ENCODE measurements at places on chromosomes 12 and 14.

DNA sequence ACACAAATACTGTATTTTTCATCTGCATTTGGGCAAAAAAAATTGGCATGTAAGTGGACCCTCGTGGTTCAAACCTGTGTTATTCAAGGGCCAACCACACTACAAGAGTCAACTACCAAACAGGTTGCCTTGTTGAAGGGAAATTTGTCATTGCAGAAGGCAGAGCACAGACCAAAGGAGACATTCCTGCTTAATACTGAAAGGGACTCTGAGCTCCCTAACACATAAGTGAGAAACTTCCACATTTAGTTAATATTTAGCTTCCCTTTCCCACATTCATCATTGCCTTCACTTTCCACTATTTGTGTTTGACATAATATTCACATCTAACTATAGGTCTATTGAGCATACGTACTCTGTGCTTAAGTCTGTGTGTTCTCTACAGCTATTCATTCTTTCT lies 266.9 kb downstream of the KCNH5 start:
- no peak for DNase-seq

DNA sequence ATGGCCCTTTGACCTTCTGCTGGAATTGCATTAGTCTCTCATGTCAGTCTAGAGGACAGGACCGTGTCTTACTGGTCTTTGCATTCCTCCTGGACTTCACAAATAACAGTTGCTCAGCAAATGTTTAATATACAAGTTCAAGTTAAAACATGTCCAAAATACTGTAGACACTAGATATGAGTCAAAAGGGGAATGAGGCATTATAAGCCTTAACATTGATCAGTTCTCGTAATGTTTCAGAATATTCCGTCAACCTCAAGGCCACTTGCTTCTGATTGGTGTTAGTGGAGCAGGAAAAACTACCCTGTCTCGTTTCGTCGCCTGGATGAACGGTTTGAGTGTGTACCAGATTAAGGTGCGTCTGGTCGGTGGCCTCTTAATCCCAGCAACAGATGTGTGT lies 59.9 kb downstream of the HSP90AA1 start:
- no peak for DNase-seq

DNA sequence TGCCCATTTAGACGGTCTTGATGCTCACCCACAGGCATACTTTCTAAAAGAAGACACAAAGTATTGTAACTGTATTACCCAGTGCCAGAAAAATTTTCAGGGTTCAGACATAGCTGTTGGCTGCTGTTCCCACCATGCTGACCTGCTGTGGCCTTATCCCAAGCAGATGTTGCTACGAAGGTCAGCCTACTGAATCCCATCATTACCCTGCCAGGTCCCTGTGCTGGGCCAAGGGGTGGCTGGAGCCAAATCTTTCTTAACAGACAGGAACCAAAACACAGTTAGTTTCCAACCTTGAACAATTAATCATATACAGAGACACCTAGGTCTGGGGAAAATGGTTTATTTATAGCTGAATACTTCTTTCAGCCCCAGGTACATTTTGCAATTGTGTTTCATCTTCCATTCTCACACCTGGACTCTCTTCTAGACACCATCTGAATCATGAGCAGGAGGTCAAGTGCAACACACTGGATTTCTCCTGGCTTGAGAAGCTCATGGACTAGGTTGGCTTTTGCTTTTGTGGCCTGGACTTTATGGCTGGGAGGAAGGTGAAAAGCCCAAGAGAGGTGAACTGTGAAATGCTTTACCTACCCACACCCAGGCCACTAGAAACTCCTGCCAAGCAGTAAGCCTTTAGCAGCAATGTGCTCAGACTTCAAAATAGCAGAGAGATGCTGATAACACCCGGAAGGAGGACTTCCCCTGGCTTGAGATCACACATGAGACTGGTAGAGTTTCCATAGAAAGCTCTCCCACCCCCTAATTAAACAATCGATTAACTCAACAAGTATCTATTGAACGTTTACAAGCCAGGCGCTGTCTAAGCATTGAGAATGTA lies 150.1 kb downstream of the SUDS3 start:
- peak; percentile 69 for DNase-seq

DNA sequence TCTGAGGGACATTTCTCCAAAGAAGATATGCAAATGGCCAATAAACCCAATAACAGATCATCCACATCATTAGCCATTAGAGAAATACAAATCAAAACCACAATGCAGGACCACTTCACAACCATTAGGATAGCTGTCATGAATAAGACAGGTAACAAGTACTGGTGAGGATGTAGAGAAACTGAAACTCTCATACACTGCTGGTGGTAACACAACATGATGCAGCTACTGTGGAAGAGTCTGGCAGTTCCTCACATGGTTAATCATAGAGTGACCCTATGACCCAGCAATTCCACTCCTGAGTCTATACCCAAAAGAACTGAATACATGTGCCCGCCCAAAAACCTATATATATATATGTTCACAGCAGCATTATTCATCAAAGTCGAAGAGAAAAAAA lies 39.0 kb downstream of the TTC9 start:
- no peak for DNase-seq

GRCh38 chr14:95496690-95497259 lies 19.7 kb downstream of the SYNE3 start:
- peak; percentile 64 for DNase-seq

DNA sequence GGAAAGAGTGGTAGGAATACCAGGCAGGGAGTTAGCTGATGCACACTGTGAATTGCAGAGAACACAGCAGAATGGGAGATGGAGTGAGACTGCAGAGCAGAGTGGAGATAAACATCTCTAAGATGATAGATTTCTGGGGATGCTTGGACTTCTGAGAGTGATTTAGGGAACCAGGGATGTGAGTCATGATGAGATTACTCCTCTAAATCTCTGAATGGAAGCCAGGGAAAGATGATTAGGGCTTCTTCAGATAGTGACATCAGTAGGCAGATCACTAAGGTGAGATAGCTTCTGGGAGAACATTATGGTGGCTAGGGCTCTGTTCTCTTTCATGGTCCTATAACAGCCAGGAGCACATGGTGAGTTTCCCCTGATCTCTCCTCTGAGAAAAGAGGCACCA lies 501.5 kb upstream of the USP15 start:
- DNase-seq: no peak

GRCh38 chr14:56125772-56126636 lies 7.8 kb downstream of the PELI2 start:
- no peak for DNase-seq

GRCh38 chr14:99916091-99916383 lies 122.8 kb downstream of the EML1 start:
- no peak for DNase-seq

DNA sequence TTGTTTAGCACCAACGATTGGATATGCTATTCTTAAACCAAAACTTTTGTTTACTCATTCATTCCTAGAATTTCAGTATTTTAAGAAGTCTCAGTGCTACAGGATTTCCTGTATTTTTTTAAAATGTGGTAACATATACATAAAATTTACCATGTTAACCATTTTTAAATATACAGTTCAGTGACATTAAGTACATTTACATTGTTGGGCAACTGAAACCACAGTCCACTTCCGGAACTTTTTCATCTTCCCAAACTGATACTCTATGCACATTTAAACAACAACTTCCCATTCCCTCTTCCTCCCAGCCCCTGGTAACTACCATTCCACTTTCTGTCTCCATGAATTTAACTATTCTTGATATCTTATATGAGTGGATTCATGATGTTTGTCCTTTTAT lies 30.3 kb downstream of the PDE3A start:
- no peak for DNase-seq

DNA sequence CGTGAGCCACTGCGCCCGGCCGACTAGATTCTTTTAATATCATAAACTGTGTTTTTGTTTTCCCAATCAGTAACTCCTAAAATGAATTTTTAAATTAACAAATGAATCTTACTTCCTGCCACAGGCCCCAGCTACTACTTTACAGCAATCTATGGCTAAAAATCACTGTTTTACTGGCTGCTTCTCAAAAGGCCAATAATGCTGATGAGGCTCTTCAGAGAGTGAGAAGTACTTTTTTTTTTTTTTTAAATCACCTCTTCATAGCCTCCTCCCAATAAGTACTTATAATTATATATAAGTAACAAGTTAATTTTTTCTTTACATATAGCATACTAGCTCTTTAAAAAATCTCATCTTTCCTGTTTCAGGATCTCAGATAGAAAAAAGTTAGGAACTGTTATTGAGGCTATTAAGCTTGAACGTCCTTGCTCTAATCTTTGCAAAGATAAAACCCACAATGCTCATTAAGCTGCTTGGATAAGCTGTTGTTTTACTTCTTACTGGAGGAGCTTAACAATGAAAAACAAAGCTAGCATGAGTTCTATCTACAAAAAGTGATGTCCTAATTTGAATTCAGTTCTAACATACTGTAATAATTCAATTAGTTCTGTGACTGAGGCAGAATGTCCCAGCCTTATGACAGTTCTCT lies 12.8 kb upstream of the WDR20 start:
- DNase-seq: no peak

DNA sequence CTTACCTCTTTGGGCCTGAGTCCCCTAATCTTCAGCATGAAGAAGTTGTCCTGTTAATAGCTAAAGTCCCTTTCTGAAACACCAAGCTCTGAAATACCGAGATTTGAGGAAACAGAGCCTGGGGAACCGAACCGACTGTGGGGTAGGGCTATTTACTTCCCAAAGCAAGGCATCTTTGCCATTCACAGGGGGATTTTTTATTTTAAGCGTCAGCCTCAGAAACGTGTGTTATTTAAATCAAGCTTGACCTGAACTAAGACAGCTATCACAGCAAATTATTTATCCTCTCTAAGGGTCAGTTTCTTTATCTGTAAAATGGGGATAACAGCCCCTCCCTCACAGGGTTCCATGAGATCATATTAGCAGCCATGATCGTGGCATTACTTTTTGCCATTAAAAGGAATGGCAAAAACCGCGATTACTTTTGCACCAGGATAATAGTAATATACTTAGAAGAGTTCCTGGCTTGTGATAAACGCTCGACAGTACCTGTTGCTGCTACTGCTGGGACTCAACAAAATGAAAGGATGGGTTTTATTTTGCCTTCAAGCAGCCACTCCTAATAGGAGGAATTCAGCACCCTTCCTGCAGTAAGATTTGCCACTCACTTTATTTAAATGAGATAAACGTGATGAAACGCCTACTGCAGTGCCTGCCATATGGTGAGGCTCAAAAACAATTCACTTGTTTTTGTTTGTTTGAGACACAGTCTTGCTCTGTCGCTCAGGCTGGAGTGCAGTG lies 1.3 kb upstream of the CORO1C start:
- no peak for DNase-seq

DNA sequence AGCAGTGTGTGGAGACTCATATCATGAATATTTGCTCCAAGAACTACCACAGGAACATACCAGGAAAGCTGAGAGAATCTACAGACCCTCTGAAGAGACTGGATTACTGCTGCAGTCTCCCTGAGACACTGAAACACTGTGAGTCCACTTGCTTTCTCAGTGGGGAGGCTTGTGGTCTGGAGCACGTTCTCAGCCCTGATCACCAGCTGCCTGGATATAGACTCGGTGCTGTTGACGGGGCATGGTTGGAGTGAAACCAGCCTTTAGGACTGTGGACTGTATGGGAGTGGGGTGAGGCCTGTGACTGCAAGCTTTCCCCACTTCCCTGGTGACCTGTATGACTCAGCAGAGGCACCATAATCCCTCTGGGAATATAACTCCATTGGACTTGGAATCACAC lies 525.8 kb upstream of the FBXO33 start:
- DNase-seq: no peak

DNA sequence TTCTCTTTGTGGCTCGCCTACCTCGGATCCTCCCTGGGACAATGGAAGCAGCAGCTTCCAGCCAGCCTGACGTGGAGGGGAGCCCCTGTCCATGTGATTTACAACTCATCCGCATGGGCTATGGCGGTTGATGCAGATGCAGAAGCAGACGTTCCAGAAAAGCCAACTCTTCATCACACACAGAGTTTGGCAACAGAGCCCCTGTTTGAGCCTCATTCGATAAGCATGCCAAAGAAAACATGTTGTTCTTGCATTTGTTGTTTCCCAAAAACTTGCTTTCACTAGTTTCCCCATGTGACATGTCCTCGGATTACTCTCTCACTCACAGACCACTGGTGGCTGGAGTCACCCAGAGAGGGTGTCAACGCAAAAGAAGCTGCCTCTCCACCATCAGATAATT lies 16.4 kb upstream of the TC2N start:
- DNase-seq: peak; percentile 80

GRCh38 chr12:591167-592023 lies 71.8 kb downstream of the NINJ2 start:
- peak; percentile 93 for DNase-seq

All from Right ventricle myocardium superior (tissue), 1 donor.